A172 (cell line): ENCODE measurements at places on chromosomes 4 and X. TPM values are rescaled to one million over a fixed set of nuclear protein-coding genes. Genes with fewer than 3 reads are reported as not detected.
A peak's percentile ranks its signal among the peaks of the same experiment; 100 is the strongest.

DNA sequence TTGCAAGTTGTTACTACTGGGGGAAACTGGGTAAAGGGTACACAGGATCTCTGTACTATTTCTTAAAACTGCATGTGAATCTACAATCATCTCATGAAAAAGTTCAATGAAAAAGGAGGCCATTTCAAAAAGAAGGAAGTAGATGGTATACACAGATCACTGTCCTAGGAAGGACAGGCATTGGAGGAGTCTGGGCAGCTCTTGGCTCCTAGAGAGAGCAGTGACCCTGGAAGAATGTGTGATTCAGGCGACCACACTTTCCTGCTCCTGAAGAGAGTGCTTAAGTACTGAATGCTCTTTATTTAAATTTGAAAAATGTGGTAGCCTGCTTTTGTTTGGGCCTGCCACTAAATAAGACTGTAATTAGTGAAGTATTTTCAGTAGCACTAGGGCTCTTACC lies 318.1 kb upstream of the CASK start:
- DNase-seq, result no peak

DNA sequence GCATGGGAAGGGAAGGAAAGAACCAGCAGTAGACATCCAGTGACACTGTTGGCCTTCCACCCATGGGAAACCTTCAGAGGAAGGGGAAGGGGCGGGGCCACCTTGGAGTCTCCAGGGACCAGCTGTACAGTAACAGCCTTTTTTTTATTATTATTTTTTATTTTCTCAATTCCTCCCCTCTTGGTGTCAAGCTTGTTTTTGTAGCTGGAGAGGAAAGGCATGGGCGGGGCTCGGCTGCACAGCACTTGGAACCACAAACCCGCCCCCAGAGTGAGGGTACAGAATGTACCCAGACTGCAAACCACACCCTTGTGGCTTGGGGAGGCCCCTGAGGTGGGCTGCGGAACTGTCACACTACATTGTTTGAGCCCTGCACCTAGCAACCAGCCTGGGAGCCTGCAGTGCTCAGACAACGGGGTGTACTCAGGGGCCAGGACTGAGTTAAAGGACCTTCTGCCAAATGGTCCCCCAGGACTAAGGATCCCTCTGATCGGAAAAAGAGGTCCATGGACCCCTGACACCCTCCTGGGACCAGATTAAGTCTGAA lies 45.7 kb downstream of the PRPS1 start:
- DNase-seq, result no peak

DNA sequence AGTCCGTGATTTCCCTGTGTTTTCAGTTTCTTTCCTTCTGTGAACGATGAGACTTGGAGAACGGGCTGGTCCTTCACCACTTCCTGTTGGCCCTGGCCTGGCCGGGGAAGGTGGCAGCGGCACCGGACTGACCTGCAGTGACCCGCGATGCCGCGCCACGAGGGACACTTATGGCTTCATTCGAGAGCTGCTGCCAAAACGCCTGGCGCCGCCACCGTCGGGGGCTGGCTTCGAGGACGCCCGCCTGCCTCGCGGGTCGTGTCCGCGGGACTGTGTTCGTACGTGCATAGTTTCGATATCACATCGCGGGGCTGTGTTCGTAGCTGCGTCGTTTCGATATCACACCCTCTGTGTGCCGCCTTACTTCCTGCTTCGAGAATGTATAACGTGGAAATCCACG lies 7.5 kb upstream of the UVSSA start:
- DNase-seq, result no peak

DNA sequence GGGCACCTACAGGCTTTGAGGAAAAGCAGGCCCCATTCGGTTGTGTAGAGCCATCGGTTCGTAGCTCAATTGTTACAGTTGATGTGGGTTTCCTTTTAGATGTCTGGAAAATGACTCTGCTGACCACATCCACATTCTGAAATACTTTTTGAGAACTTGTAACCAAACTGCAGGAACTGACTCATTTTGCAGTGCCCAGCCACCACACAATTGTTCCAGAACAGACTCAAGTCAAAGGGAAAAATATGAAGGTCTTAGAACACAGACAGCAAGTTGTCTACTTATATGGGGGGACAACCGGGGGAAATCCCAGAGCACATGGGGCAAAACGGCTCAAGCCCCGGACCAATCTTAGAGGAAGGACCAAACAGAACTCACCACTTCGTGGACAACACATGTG lies 557.6 kb upstream of the DIPK2B start:
- peak; percentile 87 for DNase-seq

GRCh38 chr4:7540206-7540605 lies 105.5 kb upstream of the PSAPL1 start:
- peak; percentile 46 for DNase-seq

GRCh38 chr4:23630110-23630509 lies 259.7 kb downstream of the PPARGC1A start:
- DNase-seq, result peak; percentile 4

DNA sequence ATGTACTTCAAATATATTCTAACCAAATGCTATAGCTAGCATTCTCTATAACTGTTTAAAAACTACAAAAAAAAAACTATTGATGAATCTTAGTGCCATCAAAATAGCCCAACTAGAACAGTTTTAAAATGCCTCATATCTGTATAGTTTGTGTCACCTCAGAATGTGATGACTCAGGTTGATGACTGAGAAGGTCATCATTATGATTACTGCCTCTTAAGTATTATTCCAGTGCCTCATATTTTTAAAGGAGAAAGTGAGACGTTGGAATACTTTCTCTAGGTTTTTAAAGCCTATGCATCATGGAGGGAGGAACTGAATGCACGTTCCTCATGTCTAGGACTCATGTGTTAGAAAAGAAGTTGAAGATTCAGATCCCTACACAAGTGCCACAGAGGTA lies 88.2 kb downstream of the TMA16 start:
- no peak for DNase-seq

GRCh38 chr4:100190643-100191600 lies 654 bp upstream of the DDIT4L start:
- DNase-seq, result no peak

- DNase-seq, result peak; percentile 74
Measured at GRCh38 chrX:49041744-49042580, 1.2 kb downstream of the TFE3 start.

DNA sequence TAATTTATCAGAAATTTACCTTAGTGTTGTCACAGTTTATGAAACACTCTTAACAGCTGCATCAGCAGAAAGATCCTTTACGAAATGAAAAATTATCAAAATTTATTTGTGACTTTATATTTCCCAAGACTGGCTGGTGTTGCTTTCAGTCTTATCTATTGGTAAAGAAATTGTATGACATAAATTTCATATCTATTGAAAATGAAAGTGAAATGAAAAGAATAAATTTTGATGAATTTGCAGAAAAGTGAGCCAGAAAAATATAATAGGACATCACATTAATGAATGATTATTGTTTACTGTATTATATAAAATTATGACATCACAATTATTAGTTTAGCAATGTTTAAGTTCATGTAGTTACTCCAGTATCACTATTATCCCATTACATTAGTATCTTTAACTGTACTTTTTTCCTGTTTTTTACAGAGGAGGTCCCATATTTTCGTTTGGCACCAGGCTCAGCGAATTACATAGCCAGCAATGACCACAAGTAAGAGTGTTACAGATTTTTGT lies 13.2 kb upstream of the TMEM165 start:
- DNase-seq, result no peak

- no peak for DNase-seq
Measured at GRCh38 chr4:2411786-2412510, 6.5 kb downstream of the ZFYVE28 start.

DNA sequence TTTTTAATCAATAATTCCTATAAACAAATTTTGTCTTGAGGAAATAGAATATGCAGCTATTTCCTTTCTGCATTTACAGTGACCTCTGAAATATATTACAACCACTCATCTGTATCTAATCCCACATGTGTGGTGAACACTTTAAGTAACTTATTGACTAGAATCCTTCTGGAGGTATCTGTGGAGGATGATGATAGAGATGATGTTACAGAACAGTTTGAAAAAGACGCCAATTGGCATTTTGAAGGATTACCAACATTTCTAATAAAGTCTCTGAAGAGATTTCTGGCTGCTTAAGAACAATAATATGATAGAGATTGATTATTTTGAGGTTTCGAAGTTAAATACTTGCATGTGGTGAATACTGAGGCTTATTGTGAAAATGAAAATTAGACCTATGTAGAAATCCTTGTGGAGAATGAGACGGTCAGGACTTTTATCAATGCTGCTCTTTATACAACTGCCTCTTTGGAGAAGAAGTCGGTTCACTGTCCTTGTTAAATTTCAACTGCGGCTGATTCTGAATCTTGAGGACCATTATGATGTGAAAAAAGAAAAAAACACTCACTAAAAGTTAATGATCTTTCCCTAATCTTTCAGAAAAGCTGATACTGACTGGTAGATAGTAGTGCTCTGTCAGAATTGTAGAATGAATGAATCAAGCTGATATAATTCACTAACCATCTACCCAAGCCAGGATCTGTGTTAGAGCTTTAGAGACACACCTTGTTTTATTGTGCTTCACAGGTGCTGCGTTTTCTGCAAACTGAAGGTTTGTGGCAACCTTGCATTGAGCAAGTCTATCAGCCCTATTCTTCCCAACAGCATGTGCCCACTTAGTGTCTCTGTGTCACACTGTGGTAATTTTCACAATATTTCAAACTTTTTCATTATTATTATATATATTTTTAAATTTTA lies 204.7 kb downstream of the SPRY1 start:
- no peak for DNase-seq

GRCh38 chr4:72901553-72901952 lies 168.0 kb downstream of the COX18 start:
- no peak for DNase-seq

GRCh38 chr4:30543057-30543456 lies 177.1 kb upstream of the PCDH7 start:
- DNase-seq, result no peak

The INTU gene
- 2.9 and 3.3 TPM in 2 replicates for total RNA-seq

The GLRA3 gene
- not detected in 2 replicates for total RNA-seq

The CT83 gene
- total RNA-seq, result not detected in 2 replicates

The CLDN2 gene
- total RNA-seq, result not detected in 2 replicates

The FAT1 gene
- total RNA-seq, result 124 and 128 TPM in 2 replicates

The ARHGAP6 gene
- total RNA-seq, result 0.28 and 0.38 TPM in 2 replicates

The AFAP1 gene
- total RNA-seq, result 29.9 and 32.9 TPM in 2 replicates
